ENCODE measurements at places on chromosomes 7 and 10.
A peak's percentile ranks its signal among the peaks of the same experiment; 100 is the strongest.

DNA sequence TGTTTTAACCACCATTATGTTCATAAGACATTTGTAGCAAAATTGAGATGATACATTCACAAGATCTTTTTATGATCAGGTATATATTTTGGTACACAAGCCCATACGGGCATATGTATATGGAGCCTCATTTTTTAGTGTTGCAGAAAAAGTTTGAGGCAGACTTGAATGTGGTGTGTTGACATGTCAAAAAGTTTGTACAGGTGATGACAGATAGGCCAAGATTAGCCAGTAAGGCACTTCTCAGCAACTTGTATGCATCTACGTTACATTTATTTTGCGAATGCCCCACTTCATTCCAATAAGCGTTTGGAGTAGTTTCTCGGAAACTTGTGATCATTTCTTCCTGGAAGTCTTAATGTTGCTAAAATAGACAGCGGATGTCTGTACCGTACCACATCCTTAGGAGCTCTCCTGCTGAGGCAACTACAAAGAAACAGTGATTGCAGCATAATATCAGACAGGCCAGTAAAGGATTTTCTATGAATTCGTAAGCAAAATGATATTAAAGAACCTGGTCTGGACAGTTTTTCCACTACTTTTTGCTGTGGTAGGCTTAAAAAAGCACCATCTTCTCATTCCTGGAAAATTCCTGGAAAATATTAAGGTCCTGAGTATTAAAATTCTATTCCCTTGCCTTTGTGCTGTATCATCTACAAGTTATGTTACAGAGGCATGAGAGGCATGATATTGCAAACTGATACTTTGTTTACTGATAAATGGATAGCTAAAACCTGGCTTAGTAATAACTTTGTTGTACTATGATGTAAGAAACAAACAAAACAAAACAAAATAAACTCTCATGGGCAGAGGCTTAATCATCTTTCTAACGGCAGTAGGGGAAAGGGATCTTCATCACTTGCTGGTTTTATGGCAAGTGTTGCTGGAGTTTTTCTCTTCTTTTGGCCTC is 153.6 kb downstream of the HDAC9 start:
- no peak for DNase-seq

DNA sequence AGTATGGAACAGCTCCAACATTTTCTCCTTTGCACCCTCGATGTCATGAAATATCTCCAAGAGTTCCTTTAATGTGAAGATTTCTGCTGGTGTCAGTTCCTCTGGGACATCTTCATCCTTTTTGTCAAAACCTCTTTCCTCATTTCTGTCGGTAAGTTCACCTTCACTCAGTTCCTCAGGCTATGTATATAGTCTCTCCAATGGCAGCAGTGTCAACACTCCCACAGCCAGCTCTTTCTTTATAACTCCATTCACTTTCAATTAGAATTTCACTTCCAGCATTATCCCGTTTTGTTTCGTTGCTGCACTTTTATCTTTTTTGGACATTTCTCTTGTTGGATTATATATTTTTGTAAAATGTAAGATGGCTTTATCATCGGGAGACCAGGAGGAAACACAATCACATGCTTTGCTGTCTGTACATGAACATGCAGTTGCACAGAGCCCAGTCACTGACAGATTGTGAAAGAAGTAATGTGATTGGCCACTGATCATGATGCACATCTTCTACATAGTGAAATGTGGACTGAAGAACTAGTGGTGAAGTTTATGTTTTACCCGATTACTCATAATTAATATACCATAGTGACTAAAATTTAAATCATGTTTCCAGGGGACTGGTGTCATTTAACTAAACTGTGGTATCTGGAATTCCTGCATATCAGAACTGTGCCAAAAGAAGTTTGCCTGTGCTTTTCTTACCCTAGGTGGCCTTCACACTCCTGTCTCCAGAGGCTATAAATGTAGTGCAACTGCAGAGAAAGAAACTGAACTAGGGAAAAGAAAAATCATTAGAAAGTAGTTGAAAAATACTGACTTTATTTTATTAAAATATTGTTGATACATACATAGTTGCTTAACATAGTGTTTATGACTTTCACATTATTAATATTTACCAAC is 289.6 kb downstream of the PPP1R3A start:
- no peak for DNase-seq

DNA sequence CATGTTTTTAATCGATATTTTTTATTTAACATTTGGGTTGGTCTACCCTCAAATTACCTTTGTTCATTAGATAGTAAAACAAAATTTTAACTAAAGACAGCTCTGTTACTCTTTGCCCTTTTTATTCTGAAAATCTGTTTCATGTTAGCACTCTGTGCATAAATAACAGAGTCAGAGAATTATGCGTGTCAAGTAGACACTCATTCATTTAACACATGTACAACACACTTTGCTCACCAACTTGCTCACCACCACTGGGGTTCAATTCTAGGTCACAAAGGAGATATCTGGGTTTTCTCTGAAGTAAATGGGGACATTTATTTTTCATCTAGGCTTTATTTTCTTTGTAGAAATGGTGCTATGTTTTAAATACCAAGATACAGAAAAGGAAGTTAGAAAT is 457.4 kb upstream of the SEMA3D start:
- DNase-seq, result no peak

GRCh38 chr7:35735396-35735795 is 40.5 kb upstream of the HERPUD2 start:
- DNase-seq, result no peak

DNA sequence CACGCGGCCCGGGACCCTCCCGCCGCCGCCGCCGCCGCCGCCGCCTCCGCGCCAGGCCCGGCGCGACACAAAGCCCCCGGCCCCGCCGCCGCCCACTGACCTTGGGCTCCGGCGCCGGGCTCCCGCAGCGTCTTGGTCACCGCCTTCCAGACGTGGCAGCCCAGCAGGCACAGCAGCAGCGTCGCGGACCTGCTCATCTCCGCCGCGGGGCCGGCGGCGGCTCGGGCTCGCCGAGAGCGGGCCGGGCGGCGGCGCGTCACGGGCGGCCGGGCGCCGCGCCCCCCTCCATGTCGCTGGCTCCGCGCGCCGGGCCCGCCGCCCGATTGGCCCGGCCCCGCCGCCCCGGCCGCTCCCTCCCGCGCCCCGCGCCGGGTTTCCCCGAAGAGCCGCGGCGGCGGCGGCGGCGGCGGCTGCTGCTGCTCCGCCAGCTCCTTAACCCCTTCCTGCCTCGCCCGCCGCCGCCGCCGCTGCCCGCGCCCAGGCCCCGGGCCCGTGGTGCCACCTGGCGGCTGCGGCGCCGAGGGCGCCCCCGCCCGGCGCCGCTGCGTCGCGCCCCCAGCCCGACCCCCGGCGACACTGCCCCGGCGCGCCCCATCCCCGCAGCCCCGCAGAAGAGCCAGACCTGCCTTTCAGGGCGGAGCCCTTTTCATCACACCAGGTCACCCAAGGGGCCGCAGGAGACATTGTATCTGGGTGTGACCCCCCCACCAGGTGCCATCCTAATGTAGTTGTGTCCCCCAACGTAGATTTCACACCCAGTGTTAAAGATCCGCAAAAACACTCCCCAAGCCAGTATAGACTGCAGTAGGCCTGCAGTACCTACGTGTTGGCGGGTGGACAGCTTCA is at the start of gene FAM171A1:
Gene FAM171A1 (minus strand): TSS at position 434 of the 846 bp plus-strand sequence. CDS start 237 bp downstream, at position 197.
- peak; percentile 42 for DNase-seq

DNA sequence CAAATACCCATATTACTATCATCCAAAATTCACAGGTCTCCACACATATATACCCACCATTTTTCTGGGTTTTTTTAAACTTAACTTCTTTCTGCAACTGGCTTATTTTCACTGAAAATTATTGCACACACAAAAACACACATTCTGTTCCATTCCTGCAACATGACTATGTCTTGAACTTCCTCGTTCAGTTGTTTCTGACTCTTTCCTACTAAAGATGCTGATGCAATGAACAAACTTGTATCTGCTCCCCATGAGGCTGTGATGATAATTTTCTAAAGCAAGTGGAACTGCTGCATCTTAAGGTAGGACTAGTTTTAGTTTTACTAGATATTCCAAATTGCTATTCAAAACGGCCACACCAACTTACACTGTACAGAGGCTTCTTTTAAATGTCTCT is 77.7 kb downstream of the OSBPL3 start:
- no peak for DNase-seq

GRCh38 chr7:30521532-30521931 is 16.9 kb upstream of the GGCT start:
- no peak for DNase-seq

GRCh38 chr7:96599288-96599936 is 110.2 kb downstream of the SEM1 start:
- no peak for DNase-seq

- no peak for DNase-seq
These were observed 75.2 kb upstream of the NPVF start for GRCh38 chr7:25303281-25304181.

- no peak for DNase-seq
These were observed 742 bp upstream of the TYSND1 start for GRCh38 chr10:70147259-70147625.

- DNase-seq, result no peak
These were observed 167.0 kb downstream of the CTTNBP2 start for GRCh38 chr7:117706210-117706609.

- DNase-seq, result no peak
These were observed 720.1 kb downstream of the TYW1 start for GRCh38 chr7:67716729-67717128.

- DNase-seq, result peak; percentile 52
These were observed 20.2 kb upstream of the TMEM178B start for GRCh38 chr7:141053626-141054025.

DNA sequence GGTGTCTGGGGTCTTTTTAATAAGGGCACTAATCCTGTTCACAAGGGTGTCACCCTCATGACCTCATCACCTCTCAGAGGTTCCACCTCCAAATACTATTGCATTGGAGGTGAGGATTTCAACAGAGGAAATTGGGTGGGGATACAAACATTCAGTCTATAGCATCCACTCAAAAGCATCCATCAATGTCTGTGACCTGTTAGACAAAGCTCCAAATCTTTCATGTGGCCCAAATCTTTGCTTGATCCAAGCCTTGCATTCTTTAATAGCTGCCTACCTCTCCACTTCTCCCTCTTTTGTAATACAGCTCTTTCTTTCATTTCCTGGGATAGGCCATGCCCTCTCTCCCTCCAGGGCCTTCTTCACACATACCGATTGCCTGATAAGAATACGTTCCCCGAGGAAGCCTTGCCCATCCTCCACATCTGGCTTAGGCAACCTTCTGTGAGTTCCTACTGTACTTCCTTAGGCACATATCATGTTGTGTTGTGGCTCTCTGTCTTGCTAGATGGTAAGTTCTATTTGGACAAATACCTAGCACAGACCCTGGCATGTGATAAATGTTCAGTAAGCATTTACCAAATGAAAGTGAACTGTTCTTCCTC is 66.1 kb downstream of the CREM start:
- DNase-seq, result no peak

DNA sequence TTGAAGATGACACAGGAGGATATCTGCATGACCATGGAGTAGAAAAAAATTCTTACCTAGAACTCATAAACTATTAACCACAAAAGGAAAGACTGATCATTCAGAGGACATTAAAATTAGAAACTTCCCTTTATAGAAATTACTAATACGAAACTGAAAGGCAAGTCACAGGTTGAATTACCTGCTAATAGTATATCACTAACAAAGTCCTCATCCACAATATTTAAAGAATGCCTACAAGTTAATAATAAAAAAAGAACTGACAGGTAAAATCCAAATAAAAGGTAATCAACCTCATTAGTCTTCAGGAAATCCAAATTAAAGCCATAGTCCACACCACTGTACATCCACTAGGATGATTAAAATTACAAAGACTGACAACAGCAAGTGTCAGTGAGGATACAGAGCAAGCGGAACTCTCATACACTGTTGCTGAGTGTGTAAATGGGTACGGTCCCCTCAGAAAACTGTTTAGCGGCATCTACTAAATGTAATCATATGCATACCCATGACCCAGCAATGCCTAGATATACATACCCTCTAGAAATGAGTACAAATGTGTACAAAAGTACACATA is 71.2 kb downstream of the ARHGAP21 start:
- no peak for DNase-seq

- no peak for DNase-seq
These were observed 60.7 kb downstream of the TMEM209 start for GRCh38 chr7:130144312-130145171.
